Islet precursor cell (in vitro differentiated cells): ENCODE measurements at places on chromosomes 6 and 20.

DNA sequence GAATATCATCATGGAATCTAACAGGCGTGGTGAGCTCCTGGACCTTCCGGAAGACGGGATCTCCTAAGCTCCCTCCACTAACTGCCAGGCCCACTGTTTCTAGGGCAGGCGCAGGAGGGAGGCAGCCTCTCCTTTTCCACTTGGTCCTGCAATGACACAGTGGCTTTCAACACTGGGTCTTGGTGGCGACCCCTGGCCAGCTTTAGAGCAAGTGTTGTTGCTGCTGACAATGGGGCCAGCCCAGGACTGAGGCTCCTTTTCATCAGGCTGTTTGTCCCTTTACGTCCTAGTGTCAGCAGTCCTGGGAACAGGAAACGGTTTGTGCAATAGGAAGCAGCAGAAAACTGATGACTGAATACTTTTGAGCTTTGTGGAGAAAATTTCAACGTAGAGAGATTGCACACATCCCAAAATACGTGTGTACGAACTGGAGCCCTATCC is 9.7 kb upstream of the QKI start:
- DNase-seq, result no peak

- no peak for DNase-seq
Measured at GRCh38 chr20:10225439-10226060, 6.9 kb downstream of the SNAP25 start.

GRCh38 chr6:105981002-105981887 is 104.9 kb upstream of the PRDM1 start:
- no peak for DNase-seq

DNA sequence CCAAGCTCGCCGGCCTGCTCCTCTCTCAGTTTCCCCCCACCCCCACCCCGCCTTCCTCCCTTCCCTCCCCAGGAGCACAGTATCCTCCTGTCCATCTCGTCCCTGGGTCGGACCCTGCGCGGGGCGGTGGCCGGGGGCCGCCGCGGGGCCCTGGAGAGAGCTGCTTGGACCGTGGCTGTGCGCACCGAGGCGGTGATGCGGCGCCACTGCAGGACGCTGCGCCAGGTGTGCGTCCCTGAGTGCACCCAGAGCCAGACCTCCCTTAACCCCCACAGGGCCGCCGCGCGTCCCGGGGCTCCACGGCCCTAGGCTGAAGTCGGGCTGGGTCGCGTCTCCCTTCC is 2.2 kb downstream of the C20orf204 start:
- DNase-seq, result peak; percentile 74
